ENCODE measurements at places on chromosomes 2 and 18.

- DNase-seq = no peak
These were observed 37.9 kb upstream of the ID2 start for GRCh38 chr2:8643996-8644356.

DNA sequence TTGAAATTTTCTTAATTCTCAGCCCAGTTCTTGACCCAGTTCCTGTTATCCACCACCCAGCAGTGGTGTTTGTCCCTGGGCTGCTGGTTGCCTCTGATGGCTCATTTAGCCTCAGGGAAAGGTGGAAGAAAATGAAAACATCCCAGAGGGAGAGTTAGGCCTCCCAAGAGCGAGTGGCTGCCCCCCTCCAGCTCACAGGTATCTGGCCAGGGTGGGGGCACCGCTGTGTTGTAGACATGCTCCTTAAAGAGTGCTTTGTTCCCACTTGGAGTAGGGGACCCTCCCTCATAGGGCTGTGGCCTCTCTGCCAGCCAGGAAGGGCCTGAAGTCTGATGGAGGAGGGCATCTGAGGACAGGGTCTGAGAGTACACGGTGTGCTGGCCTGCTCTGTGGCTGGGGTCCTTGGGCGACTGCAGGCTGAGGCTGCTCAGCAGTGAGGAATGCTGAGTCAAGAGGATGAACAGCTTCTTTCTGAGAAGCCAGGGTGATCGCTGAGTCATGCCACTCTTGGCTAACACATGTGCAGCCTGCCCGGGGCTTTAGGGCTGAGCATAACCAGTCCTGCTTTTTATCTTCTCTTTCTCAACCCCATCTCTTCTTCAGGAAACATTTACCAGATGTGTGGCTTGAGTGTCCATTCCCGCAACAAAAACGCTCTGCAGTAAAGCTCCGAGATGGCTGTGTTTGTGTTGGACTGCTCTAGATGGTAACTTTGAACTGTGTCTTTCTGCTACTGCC is 72.3 kb downstream of the IL1R2 start:
- peak; percentile 9 for DNase-seq

GRCh38 chr2:38649176-38649728 is 16.7 kb upstream of the GALM start:
- no peak for DNase-seq

GRCh38 chr18:78753240-78753639 is 226.4 kb upstream of the SALL3 start:
- no peak for DNase-seq

DNA sequence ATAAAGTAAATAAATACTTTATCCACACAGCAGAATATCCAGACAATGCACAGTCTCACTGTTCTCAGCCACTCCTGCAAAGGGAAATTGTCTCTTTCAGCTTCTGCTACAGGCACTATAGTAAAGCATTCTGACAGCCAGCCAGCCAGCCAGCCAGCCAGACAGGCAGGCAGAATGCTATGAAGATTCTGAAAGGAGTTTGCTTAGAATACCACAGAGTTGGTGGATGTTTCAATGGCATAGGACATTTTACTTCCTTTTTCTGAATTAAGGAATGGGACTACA is 116.1 kb upstream of the CYP26B1 start:
- DNase-seq = no peak

- no peak for DNase-seq
These were observed 13.1 kb downstream of the KLF11 start for GRCh38 chr2:10056439-10056838.

DNA sequence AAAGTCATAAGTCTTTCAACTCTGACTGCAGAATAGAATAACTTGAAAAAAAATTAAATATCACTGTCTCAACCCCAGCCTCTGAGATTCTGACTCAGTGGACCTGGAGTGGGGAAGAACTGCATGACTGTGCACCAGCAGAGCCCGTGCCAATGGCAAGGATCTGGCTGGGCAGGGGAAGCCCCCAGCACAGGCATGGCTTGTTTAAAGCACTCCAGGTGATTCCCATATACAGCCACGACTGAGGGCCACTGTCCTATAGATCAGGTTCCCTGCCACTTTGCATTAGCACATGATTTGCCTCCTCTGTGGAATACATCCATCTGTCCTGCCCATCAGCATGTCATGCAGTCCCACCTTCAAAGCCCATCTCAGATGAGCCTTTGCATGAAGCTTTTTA is 45.9 kb upstream of the NCK2 start:
- no peak for DNase-seq

DNA sequence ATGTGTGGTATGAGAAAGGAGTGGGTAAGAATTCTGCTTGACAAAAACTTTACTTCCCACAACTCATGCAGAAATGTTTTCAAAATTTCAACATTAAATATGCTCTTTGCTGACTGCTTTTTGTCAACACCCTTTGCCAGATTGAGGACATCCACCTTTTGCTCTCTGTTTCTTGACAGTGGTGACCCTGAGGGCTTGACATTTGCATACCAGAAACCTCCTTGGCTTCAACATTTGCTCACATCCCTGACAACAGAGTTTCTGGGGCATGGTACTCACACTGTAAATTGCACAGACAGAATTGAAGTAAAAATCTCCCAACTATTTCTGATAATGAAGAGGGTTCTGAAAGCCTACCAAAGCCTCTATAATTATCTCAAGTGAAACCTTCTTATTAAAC is 95.7 kb downstream of the RND3 start:
- DNase-seq = no peak

DNA sequence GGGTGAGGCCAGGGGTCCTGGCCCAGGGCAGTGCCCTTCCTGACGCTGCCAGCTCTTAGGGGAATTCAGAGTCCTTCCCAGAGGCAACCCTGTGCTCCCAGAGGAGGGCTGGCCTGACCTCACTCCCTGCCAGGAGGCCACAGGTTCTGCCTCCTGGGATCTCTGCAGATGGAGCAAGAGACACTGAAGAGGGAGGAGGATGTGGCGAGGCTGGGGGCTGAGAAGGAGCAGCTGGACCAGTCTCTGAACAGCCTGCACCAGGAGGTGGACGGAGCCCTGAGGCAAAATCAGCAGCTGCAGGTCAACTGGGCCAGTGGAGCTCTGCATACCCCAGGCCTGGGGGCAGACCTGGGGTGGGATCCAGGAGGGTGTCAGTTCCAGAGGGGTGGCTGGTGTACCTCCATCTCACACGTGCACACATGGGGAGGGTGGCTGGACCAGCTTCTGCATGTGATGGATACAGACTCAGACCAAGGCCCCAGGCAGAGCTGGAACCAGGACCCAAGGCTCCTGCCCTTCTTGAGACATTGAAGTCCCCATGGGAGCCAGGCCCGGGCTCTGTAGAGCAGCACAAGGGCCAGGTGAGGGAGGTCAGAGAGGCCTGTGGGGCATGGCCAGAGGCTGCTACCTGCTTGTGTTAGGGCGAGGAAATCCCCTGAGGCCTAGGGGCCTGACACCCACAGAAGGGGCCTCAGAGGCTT is 9.7 kb upstream of the SNED1 start:
- no peak for DNase-seq

GRCh38 chr2:1683297-1683696 is 61.0 kb downstream of the PXDN start:
- DNase-seq = no peak

DNA sequence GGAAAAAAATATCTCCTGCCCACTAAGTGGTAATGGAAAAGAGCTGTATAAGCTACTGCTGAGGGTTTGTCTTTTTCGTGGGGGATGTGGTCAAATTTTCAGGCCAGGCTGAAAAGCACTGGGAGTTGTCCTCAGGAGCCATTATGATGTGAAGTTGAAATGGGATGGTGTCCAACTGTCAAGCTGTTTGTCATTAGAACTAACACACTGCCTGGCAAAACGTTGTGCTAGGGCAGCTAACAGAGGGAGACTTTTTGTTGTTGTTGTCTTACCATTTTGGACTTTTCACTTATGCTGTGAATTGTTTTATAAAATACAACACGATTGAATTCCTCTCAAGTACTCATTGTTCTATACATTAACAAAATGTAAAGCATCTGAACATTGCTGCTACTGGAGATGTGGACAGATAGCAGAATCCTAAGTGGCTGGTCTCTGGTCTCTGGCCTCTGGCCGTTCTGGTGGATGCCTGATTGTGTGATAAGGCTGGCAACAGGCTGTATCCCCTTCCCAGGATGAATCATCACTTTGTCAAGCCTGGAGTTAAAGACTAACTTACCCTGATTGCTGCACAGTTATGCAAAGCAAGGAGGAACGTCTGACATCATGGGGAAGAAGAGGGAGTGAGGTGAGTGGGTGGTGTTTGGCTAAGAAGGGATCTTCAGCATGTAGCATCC is 2.3 kb downstream of the MYO1B start:
- no peak for DNase-seq

- no peak for DNase-seq
These were observed 50.8 kb downstream of the SUMO1 start for GRCh38 chr2:202187570-202187969.

DNA sequence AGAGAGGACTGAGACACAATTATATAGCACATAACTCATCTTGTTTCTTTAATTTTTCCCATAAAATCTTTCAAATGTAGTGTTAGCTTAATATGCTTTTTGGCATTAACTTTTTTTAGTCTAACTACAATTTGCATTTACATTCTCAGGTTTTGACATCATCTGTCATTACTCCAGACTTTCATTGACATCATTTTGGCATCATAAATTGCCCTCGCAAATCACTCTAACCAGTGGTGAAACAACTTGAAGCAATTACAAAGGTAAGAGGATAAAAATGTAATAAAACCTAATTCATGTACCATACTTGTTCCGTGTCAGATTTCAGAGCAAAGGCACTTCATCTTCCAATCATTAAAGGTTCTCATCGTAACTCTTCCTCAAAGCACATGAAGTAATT is 41.4 kb downstream of the RFX8 start:
- no peak for DNase-seq

GRCh38 chr2:42844366-42844765 is 52.0 kb upstream of the HAAO start:
- DNase-seq = no peak

GRCh38 chr18:24543795-24544498 is 83.5 kb downstream of the HRH4 start:
- no peak for DNase-seq

GRCh38 chr2:2942906-2943305 is 434.7 kb downstream of the EIPR1 start:
- no peak for DNase-seq

DNA sequence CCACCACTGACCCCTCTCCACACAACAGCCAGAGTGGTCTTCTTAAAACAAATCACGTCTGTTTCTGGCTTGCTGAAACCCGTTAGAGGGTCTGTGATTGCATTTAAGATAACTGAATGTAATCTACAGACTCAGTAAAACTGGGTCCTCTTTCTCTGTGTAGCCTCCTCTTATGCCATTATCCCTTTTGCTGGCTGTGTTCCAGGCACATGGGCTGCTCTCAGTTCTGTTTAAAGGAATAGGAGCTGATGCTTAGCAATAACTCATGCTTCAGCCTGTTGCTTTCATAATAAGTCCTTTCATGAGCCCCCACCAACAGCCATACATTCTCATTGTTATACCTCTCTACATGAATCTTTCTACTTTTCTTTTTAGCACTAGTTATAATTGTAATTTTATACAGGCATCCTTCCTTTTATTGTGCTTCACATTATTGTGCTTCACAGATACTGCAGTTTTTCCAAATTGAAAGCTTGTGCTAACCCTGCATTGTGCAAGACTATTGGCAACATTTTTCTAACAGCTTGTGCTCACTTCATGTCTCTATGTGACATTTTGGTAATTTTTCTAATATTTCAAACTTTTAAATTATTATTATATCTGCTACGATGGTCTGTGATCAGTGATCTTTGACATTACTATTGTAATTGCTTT is 782.6 kb downstream of the MBD2 start:
- no peak for DNase-seq

- no peak for DNase-seq
These were observed 96.8 kb upstream of the SERPINE2 start for GRCh38 chr2:224135881-224136280.

DNA sequence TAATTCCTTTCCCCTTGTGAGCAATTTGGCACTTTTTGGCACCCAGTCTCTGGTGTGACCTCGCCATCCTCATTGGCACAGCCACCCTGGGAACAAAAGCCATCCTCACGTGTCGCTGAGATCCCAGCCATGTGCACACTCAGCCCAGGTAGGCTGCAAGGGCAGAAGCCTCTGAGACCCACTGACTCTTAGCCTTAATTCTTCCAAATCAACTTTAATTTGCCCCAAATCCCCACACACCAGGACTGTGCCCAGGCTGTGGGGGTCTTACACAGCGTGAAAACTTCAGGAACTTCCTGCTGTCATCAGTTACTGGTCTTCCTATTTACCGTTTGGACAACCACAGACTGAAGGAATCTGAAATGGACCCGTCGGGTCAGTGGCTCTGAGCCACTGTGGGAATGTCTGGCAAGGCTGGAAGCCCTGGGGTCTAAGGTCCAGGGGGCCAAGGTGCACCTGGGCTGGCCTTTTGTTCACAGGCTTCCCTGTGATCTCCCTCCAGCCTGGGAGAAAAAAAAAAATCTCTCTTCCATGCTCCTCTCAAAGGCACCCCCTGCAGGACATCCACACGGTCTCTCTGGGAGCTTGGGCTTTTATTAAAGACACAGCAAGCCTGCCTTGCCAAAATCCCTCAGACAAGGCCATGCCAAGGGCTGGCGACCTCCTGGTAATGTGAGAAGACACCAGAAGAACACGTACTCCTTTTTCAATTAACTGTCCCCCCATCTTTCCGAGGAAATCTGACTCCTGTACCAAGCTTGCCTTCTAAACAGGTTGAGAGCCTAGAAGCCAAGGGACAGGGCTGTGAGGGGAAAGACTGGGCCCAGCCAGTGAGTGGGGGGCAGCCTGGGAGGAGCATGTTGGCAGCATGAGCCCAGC is 42.1 kb upstream of the LAPTM4A start:
- no peak for DNase-seq

GRCh38 chr2:231894566-231895380 is 31.4 kb downstream of the NPPC start:
- DNase-seq = no peak
